ENCODE measurements at places on chromosomes 3 and 15.

DNA sequence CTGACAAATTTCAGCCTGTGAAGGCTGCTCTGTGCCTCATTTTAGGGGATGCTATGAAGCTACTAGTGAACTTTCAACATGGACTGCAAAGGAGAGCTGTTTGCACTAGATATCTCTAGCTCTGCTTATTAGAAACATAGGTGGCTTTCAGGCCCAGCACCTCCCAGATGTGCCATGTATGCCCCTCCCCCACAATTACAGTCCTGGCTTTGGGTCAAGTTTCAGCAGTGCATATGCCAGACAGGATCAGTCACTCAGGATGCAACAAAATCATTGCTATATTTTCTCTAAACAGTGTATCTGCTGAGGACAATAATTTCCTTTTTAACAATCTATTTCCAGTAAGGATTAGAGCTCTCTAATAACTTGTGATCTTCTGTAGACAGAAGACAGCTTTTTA is 178.8 kb upstream of the STAC start:
- no peak for DNase-seq

DNA sequence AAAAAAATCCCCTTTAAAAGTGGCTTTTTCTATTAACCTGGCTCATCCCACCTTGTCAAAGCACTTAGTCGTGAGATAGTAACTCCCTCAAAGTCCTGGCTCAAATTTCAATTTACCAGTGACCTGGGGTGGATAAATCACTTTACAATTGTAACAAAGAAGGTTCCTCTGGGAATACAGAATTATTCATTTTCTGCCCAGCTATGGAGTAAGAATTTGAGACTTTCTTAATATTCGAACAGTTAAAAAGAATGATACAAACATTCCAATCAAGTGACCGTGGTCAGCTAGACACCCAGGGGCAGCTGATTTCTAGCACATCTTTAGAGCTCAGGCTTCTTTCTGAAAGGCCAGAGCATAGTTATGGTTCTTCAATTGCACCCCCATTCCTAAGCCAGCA is 291.0 kb upstream of the TGFBR2 start:
- no peak for DNase-seq

DNA sequence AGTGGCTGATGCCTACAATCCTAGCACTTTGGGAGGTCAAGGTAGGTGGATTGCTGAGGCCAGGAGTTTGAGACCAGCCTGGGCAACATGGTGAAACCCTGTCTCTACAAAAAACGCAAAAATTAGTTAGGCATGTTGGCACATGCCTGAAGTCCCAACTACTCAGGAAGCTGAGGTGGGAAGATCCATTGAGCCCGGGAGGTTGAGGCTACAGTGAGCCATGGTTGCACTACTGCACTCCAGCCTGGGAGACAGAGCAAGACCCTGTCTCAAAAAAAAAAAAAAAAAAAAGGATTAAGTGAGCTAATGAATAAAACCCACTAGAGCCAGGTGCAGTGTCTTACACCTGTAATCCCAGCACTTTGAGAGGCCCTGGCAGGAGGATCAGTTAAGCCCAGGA is 6.7 kb upstream of the SEC11A start:
- DNase-seq, result no peak

GRCh38 chr3:136778865-136779264 is 26.7 kb upstream of the STAG1 start:
- DNase-seq, result no peak

GRCh38 chr3:179811321-179812095 is 158.7 kb downstream of the USP13 start:
- DNase-seq, result peak; percentile 76

DNA sequence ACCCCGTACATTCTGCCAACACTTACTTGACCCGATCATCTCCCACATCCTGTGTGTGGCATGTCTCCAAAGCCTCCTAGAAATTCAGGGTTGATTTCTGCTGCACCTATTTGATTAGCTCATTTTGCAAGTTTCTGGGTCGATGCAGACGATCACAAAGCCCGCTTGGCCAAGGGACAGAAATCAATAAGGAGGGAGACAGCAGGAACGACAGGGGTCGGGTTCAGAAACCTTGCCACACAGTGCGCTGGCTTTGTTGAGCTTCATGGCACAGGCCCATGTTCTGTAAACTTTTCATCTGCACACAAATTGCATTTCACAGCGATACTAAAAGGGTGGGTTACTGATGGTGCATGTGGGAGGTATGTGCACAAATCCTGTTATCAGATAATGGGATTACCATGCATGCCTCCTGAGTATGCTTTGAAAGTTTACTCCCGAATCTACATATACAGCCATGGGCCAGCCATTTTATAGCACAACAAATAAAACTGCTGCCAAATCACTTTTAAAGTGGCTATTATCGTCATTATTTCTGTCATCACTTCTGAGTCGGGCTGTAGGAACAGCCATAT is 95.9 kb upstream of the ATP11B start:
- DNase-seq, result no peak

GRCh38 chr3:88947013-88947412 is 160.4 kb upstream of the EPHA3 start:
- no peak for DNase-seq

DNA sequence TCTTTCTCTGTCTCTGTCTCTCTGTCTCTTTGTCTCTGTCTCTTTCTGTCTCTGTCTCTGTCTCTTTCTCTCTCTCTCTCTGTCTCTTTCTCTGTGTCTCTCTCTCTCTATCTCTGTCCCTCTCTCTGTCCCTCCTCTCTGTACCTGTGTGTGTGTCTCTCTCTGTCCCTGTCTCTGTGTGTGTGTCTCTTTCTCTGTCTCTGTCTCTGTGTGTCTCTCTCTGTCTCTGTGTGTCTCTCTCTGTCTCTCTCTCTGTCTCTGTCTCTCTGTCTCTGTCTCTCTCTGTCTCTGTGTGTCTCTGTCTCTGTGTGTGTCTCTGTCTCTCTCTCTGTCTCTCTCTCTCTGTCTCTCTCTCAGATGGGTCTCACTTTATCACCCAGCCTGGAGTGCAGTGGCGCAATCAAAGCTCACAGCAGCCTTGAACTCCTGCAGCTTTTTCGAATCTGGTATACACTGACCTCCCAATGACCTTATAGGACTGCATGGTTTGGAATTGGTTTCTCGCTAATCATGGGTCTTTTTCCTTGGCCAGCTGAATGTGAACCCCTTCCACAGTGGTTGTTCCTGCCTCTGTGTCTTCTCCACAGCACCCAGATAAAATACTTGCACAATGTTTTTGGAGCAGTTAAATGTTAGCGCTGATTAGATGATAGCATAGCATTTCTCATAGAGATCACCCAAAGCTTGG is 102.6 kb upstream of the KLHL25 start:
- no peak for DNase-seq

GRCh38 chr15:60508442-60508841 is 29.5 kb upstream of the ICE2 start:
- no peak for DNase-seq

DNA sequence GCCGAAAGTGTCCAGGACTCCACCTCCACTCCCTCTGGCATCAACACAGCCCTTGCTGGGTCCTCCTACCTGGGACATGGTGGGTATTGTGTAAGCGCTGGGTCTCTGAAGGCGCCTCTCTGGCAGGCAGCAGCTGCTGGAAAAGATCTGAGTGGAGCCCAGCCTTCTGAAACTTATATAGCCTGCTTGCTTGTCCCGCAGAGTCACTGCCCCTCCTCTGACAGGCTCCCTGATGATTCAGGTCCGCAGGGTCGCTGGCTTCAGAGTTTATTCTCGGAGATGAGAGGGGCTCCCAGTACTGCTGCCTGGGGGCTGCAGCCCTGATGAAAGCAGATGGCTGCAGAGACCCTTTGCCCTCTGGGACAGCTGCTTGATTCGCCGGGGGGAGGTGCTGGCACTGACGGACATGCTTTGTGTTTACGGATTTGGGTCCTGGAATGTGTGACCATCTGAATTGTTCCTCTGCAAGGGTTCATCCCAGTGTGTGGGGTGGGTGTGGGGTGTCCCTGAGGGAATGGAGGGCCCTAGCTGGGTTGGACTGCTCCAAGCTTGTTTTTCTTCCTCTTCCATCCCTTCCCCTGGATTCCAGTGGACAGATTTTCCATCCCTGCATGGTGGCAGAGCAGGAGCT is at the start of gene MUSTN1:
Gene MUSTN1, minus strand, starts transcription at position 149 of the 631 bp plus-strand sequence. Its CDS starts 71 bp downstream, at position 78.
- DNase-seq, result no peak

- DNase-seq, result no peak
Observed at GRCh38 chr3:64074060-64074459, 50.8 kb upstream of the PSMD6 start.

- DNase-seq, result no peak
Observed at GRCh38 chr3:20648294-20648693, 462.3 kb upstream of the SGO1 start.

DNA sequence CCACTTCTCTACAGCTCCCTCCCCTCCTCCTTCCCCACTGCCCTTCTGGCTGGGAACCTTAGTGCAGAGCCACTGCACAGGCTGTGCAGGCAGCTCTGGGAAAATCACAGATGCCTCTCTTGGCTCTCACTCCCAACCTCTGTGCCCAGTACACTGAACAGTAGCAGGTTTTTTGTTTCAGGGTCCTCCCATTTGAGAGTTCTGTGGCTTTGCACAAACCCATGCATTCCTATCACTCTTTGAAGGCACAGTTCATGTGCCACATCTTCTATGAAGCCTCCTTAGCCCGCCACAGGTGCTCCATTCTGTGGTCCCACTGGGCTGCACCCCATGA is 103.9 kb downstream of the SNRK start:
- no peak for DNase-seq

- no peak for DNase-seq
Observed at GRCh38 chr3:24303057-24303754, 191.4 kb downstream of the THRB start.

DNA sequence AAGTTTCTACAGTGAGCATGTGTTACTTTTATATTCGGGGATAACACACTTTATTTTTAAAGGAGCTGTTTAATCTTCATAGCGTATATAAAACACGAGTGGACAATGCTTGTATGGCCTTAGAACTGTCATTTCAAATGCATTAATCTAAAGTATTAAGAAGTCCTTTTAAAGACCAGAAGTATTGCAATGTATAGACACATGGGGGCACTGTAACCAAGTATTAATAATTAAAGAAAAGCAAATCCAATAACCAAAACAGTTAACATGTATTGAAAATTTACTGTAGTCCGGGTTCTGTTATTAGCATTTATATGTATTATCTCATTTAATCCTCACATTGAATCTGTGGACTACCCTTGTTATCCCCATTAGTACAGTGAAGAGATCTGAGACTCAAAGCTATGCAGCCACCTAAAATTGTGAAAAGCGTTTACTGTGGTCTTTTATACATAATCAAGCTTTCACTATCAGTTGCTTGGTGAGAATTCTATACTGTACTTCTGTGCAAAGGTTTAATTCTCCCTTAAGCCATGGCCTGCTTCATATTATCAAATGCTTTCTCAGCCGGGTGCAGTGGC is 10.1 kb downstream of the ARL14 start:
- peak; percentile 45 for DNase-seq

DNA sequence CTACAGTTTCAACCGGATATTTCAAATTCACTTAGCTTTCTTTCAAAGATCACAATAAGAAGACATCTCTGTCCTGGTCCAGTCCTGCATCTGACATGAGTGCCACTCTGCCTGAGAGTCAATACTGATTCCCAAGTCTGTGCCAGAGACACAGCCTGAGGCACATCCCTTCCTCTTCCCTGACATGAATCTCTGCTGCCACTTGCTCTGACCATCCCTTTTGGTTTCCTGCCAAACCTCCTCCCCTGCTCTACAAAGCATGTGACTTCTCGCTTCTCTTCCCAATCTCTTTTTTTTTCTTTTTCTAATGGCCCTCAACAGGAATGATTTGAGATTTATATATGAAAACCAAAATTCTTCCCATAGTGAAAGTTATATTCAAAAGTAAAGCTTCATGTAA is 117.9 kb downstream of the MECOM start:
- no peak for DNase-seq

- no peak for DNase-seq
Observed at GRCh38 chr15:40037721-40038120, 1.3 kb downstream of the SRP14 start.

- DNase-seq, result no peak
Observed at GRCh38 chr15:42584031-42584765, 8.8 kb downstream of the STARD9 start.

GRCh38 chr3:170259907-170260306 is 37.7 kb downstream of the PRKCI start:
- DNase-seq, result no peak

DNA sequence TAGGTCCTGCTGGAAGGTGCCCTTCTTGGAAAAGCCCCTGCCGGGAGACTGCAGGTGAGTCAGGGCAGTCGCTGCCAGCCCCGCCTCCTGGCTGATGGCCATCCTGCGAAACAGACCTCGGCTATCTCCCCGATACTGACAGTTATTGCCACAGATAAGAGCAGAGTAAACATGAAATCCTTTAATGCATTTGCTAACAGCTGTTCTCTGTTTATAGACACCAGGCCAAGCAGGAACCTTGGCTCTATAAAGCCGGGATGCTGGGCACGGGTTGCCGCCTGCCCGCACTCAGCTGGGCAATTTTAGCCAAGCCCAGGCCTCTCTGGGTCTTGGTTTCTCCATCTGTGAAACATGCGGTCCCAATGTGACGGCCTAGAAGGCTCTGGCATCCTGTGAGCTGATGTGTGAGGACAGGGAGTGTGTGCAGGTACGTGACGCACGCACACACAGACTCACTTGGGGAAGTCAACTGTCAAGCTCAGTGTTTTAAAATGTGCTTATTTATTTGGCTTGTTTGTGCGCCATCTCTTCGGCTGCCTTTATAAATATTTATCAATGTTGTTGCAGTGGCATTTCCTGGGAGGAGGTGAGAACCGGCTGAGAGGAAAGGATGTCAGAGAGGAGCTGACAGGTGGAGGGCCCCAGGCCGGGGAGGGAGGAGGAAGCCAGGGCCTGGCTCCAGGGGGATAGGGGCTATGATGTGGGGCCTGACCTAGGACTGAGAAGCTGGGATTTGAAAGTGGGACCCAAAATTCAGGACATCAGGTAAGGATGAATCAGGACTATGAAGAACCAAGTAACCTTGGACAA is 50.8 kb upstream of the PRR23E start:
- peak; percentile 86 for DNase-seq

DNA sequence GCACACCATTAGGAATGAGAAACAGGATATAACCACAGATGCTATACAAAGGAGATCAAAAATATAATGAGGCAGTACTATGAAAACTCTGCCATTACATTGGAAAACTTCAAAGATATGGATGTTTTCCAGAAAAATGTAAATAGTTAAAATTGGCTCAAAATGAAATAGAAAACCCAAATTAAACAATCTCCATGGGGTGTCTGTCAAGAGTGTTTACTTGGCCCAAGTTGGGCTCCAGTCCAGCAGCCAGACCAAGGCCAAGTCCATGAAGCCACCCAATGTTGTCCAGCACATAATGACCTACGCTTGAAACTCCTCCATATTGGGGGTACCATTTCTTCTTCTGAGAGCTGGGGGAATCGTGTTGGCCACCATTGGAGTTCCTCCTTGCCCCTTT is 37.1 kb downstream of the CTXND1 start:
- DNase-seq, result no peak

GRCh38 chr15:57580866-57581265 is 10.8 kb upstream of the MYZAP start:
- peak; percentile 44 for DNase-seq

- DNase-seq, result no peak
Observed at GRCh38 chr3:184630861-184631471, 69.4 kb downstream of the EPHB3 start.

GRCh38 chr15:81865850-81866537 is 179.8 kb downstream of the MEX3B start:
- DNase-seq, result no peak

Data from NCI-H526 (cell line).